ENCODE measurements at places on chromosomes 4 and X. TPM values are rescaled to one million over a fixed set of nuclear protein-coding genes. Genes with fewer than 3 reads are reported as not detected.

ELF2 gene
- 15.0 TPM for total RNA-seq

DNA sequence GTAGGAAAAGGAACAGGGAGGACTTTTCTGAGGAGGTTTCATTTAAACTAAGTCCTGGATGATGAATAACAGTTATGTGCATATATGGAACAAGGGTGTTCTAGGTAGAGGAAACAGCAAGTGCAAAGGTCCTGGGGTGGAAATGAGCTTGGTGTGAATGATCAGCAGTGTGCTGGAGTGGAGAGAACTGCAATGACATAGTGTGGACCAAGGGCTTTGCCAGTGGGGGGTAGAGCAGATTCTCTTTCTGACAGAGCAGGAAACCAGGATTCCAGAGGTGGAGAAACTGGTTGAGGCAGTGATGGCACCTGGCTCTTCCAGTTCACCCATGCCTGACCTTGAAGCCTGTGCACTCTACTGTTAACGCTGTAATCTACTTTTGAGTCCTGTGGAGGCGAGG, 1.7 kb downstream of the PPP1R3F start:
- DNase-seq: no peak

DNA sequence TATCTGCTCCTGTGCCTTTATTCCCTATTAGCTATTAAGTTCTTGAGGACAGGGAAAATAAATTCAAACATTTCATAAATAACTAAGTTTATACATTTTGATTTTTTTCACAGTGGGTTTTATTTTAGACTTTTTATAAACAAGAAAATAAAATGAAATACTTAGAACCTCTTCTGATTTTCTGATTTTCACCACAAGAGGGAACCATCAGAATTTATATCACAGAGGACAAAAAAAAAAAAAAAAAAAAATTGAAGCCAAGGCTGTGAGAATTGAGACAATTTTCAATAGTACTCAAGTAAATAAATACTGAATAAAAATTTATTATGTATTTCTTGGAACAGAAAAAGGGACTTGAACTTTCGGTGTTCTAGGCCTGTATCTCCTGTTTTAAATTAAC, 288.1 kb downstream of the SH3BGRL start:
- no peak for DNase-seq

DNA sequence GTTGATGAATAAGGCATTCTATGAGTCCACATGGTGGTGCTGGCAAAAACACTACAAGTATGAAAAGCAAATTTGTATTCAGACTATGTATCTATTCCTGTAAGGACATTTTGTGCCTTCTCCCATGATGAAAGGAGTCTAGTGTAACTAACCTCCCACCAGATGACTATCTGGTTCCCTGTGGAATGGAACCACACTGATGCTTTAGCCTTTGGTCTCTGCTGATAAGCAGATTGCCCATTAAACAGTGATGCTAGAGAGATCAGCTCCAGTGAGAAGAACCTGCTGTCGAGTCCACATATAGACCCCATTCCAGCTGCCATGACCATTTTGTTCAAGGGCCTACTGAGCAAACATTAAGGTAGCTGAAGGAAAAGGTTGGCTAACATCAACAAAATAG, 10.5 kb upstream of the THOC2 start:
- no peak for DNase-seq

DNA sequence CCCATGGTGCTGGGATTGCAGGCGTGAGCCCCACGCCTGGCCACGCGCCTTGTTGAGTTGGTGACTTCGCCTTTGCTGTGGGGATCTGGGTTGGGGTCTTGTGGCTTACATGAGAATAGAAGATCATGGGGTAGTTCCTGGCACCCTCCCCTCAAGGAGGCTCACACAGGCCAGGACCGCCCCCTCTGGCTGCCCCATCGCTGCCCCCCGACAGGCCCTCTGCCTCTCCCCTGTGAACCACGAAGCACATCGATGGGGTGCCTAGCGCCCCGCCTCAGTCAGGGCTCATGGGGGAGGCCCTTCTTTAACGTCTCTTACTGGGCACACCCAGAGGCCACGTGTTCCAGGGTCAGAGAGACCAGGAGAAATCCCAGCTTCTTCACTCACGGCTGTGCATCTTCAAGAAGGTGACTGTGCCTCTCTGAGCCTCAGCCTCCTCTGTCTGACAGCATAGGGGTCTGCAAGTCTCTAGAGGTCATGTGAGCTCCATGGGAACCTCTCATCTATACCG, 23.6 kb upstream of the SPON2 start:
- no peak for DNase-seq

- no peak for DNase-seq
Observed at GRCh38 chrX:43743100-43743822, 87.2 kb downstream of the MAOA start.

GRCh38 chrX:152958047-152958446, 35.9 kb downstream of the PNMA5 start:
- DNase-seq: peak; percentile 25

DNA sequence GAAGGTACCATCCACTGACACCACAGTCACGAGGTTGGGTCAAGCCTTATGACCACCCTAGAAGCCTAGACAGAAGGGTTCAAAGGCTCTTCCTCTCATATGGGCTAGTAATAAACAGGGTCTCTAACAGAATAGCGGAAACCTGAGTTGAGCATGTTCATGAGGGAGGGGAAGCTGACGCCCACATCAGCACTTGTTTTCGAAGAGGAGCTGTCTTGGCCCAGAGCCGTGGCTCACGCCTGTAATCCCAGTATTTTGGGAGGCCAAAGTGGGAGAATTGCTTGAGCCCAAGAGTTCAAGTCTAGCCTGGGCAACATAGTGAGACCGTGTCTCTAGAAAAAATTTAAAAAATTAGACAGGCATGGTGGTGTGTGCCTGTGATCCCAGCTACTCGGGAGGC, 21.5 kb upstream of the TMSB4X start:
- DNase-seq: no peak

DNA sequence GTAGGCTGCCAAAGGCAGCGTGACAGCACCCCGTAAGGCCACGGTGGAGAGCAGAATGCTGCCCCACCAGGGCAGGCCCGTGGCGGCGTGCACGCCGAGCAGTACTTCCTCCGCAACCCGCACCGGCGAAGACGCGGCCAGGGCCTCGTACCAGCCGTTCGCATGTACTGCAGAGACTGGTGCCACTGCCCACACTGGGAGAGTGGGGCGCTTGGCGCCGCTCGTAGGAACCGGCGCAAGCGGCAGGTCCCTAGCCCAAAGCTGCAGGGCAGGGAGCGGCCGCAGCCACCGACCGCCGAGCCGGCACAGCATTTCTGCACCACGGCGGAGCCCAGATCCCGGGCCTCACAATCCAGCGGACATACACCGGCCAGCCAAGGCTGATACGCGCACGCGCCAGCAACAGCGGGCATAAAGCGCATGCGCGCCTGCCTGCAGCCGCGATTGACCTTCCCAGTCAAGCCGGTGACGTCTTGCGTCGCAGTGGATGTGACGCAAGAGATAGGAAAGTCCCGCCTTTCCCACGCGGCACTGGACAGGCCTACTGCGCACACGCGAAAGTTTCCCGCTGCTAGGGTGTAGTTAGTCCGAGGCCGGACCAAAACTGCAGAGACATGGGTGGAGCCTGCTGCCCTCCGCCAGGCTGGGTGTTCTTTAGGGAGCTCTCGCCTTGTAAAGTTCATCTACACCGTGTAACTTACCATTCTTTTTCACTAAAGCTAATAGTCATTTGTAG, at the start of gene COX18:
COX18 (minus strand) TSS at position 379 of the 736 bp plus-strand sequence; CDS start at position 312, 67 bp downstream.
- peak; percentile 92 for DNase-seq

- no peak for DNase-seq
Observed at GRCh38 chrX:6383488-6383887, 151.4 kb downstream of the VCX3A start.

- no peak for DNase-seq
Observed at GRCh38 chr4:100450449-100450848, 67.4 kb downstream of the EMCN start.

GRCh38 chr4:164383058-164383357, 370.9 kb upstream of the SMIM31 start:
- DNase-seq: no peak

Measured in A172 (cell line).